ENCODE measurements at places on chromosomes 7 and 10.

DNA sequence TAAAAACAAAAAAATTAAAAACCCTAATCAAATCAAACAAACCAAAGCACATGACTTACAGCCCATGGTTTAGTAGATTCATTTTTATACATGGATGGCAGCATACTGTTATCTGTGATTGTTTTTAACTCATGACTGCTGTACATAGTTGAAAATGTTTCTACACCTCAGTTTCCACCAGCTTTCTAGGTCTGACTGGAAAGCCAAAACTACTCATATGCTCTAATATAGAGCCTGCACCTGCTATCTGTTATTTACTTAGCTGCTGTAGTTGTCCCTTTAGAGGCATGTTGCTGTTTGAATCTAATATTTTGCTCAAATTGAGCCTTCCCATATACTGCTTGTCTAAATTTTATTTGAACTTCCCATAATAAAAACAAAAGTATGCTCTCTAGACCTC, 289.9 kb upstream of the LRRN3 start:
- no peak for DNase-seq

DNA sequence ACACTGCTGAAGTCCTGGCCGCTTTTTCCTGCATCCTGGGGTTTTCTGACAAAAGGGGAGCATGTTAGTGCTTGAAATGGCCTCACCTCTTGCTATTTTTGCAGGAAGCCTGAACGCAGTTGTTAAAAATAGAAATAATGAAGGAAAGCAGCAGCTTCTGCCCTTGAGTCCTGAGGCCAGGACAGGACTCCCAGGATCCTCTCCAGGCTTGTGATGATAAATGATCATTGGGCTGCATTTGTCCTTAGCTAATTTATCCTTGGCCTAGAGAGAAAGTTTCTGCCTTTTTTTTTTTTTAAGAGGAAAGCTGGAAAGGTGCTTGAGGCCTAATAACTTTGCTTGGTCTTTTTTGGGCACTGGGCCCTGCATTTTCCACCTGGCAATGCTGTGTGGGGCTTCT, 17.7 kb upstream of the FAM20C start:
- DNase-seq, result no peak

DNA sequence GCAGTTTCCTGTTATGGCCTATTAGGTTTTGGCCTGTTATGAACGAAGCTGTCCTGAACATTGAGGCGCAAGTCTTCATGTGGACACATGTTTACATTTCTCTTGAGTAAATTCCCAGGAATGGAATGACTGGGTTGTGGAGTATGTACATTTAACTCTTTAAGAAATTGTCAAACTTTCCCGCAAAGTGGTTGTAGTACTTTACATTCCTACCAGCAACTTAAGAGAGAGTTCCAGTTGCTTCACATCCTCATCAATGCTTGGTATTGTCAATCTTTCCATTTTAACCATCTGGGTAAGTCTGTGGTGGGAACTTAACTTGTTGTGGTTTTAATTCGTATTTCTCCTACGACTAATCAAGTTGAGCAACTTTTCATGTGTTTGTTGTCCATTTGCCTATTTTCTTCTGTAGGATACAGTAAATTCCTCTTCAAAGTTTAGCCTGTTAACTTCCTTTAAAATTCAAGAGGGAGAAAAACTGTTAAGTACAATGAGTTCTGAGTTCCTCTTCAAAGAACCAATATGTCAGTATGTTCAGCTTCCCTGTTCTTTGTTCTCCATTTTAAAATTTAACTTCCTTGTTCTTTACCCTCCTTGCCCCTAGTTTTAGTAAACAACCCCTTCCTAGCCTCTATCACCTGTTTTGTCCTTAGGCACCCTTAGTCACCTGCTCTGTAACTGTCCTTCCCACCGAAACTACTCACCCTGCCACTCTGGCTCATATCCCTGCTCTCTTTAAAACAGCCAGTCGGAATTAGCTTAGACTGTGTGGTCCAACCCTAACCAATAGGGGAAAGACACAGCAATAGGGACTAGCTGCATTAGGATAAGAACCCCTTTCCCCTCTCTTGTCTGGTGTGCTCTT, 74.0 kb downstream of the FAM241B start:
- DNase-seq, result no peak

- no peak for DNase-seq
Measured at GRCh38 chr10:110817614-110818013, 54.1 kb upstream of the PDCD4 start.

DNA sequence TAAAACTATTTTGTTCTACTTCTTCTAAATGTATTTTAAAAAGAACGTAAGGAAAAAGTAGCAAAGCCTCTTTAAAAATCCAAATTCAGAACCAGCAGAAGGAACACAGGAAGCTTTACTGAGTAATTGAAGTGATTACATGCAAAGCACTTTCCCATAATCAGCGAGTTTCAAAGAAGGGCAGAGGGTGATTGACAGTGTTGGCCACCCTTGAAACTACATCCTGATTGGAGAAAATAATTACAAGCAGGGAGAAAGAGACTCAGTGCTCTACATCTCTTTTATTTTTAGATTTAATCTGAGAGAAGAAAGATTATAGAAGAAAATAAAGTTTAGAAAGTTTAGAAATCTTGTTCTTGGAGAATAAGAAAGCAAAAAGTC, 20.3 kb upstream of the HGF start:
- DNase-seq, result no peak

- no peak for DNase-seq
Measured at GRCh38 chr10:85604884-85605283, 761.7 kb downstream of the GRID1 start.

DNA sequence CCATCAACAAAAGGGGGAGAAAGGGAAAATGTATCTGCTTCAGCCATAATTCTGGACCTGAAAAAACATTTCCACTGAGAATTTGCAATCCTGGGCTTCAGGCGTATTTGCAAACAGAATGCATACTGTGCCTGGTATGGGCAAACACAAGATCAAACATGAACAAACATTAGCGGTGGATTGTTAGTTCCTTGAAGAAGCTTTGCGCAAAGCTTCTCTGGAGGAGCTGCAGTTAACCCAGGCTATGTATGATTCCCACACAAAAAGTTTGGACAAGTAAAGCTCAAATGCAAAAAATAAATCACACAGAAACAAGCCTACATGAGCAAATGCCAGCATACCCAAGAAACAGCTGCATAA, 20.4 kb upstream of the HILPDA start:
- DNase-seq, result no peak

- no peak for DNase-seq
Measured at GRCh38 chr10:102795453-102796406, 41.5 kb downstream of the CYP17A1 start.

DNA sequence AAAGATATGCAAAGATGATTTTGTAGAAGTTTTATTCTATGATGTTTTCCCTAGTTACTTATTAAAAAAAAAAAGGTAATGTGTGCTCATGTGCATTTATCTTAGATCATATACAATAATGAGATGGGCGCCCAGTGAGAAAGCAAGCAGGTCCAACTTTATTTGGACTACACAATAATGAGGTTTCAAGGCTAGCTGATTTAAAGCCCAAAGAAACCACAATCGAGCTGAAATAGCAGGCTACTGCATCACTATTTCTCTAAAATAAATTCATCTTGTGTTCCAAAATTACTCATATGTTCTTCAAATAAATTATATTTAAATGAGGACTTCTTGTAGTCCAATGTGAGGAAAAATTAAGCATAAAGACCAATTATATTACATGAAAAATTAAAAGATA, 110.1 kb downstream of the JMJD1C start:
- no peak for DNase-seq

GRCh38 chr10:132982301-132982989, 40.1 kb upstream of the CFAP46 start:
- no peak for DNase-seq
